Upper lobe of right lung (tissue), 1 donor: ENCODE measurements at places on chromosomes 13 and 19.

- DNase-seq: no peak
- H3K27ac ChIP-seq: peak overlapping the region; percentile 25
- peaks cover 91% of the 10 kb centered on the region for H3K4me1 ChIP-seq
- H3K4me3 ChIP-seq: no peak overlapping the region
These were observed 47.1 kb downstream of the CAPN12 start for GRCh38 chr19:38697197-38697596.

DNA sequence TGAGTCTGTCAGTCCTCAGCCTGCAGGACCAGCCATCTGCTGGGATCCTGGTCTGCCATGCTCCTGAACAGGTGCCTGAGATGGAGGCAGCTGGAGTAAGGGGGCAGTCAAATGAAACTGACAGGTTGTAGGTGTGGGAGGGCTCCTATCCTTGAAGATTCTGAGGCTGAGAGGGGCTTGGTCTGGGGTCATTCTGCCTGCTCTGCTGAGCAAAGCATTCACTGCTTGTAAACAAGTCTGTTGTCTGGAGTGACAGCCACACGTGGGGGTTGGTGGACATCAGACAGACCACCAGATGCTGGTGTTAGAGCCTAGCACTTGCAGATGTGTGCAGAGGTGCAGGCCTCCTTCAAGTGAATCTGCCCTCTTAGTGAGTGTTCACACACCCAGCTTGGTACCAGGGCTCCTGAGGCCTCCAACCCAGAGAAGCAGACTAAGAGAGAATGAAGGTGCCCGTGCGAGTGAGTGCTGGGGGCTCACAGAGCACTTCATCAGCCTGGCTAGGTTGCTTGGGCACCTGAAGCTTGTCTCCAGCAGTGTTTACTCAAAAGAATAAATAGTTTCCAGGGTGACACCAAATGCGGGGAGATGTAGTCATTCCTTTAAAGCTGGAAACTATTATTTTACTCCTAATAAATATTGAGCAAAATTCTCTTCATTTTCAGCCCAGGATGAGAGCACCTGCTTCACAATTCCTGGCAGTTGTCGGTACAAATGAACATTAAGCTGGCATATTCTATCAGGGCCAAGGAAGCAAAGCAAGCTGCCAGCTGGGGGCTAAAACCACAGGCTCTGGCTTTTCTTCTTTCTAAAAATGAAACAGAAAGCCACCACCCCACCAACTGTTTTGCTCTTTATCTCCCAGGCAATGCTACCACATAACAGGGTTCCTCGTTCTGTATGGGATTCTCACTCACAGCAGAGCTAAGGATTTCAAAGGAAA lies 82.3 kb downstream of the RNASEH2B start:
- H3K36me3 ChIP-seq: no peaks in the 10 kb centered on the region
- no peak overlapping the region for H3K4me3 ChIP-seq
- H3K4me1 ChIP-seq: peaks cover 12% of the 10 kb centered on the region
- H3K27me3 ChIP-seq: no peaks in the 10 kb centered on the region
- no peak for DNase-seq
- H3K27ac ChIP-seq: peak overlapping the region; percentile 47

GRCh38 chr19:46466536-46467196 lies 4.7 kb downstream of the PNMA8A start:
- H3K36me3 ChIP-seq: no peaks in the 10 kb centered on the region
- no peaks in the 10 kb centered on the region for H3K27me3 ChIP-seq
- H3K4me3 ChIP-seq: no peak overlapping the region
- H3K27ac ChIP-seq: no peak overlapping the region
- peak; percentile 26 for DNase-seq

DNA sequence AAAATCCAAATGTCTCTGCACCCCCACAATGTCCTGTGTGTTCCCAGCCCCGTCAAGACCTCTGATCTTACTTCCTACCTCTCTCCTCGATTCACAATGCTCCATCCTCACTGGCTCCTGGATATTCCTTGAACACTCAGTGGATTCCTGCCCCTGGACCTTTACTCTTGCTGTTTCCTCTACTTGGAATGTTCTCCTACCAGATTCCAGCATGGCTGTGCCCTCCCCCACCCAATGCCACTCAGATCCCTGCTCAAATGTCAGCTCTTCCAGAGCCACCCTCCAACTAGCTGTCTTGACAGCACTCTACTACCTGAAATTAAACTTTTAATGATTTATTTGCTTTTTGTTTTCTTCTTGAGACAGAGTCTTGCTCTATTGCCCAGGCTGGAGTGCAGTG lies 107.4 kb downstream of the KLF5 start:
- H3K27ac ChIP-seq: no peak overlapping the region
- H3K36me3 ChIP-seq: no peaks in the 10 kb centered on the region
- no peaks in the 10 kb centered on the region for H3K27me3 ChIP-seq
- no peaks in the 10 kb centered on the region for H3K4me1 ChIP-seq
- H3K4me3 ChIP-seq: no peak overlapping the region

DNA sequence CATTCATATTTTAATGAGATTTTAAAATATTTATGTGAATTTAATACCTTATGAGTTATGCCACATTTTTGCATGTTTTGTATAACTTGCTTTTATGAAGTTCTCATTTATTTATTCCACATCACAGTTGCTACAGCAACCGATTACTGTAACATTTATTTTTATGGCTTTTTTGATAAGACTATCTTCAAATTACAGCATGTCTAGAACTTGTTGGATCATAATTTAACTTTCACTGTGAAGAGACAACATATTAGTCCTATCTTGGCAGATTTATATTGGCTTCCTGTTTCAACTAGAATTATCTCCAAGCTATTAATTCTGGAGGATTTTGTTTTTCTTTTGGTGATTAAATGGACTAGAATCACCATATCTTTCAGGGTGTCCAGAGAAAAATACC lies 793.7 kb upstream of the SLITRK5 start:
- H3K4me1 ChIP-seq: no peaks in the 10 kb centered on the region
- no peaks in the 10 kb centered on the region for H3K36me3 ChIP-seq
- H3K27me3 ChIP-seq: no peaks in the 10 kb centered on the region
- no peak overlapping the region for H3K4me3 ChIP-seq
- no peak overlapping the region for H3K27ac ChIP-seq
- no peak for DNase-seq

DNA sequence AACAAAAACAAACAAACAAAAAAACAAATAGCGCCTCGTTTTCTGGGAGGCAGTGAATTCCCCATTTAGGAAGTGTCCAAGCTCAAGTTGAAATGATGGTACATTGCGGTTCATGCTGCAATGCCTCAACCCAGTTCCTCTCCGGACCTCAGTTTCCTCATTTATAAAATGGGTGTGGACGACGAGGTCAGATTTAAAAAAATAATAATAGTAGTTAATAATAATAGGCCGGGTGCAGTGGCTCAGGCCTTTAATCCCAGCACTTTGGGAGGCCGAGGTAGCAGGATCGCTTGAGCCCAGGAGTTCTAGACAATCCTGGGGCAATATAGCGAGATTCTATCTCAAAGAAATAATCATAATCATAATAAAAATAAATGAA lies 15.5 kb upstream of the ERCC1 start:
- peak overlapping the region; percentile 72 for H3K4me3 ChIP-seq
- peaks cover 9% of the 10 kb centered on the region for H3K4me1 ChIP-seq
- H3K36me3 ChIP-seq: no peaks in the 10 kb centered on the region
- peak overlapping the region; percentile 87 for H3K27ac ChIP-seq

GRCh38 chr19:12868540-12869112 lies 12.6 kb downstream of the DNASE2 start:
- H3K36me3 ChIP-seq: no peaks in the 10 kb centered on the region
- DNase-seq: no peak
- peaks cover 5% of the 10 kb centered on the region for H3K4me1 ChIP-seq
- no peaks in the 10 kb centered on the region for H3K27me3 ChIP-seq
- H3K27ac ChIP-seq: no peak overlapping the region

DNA sequence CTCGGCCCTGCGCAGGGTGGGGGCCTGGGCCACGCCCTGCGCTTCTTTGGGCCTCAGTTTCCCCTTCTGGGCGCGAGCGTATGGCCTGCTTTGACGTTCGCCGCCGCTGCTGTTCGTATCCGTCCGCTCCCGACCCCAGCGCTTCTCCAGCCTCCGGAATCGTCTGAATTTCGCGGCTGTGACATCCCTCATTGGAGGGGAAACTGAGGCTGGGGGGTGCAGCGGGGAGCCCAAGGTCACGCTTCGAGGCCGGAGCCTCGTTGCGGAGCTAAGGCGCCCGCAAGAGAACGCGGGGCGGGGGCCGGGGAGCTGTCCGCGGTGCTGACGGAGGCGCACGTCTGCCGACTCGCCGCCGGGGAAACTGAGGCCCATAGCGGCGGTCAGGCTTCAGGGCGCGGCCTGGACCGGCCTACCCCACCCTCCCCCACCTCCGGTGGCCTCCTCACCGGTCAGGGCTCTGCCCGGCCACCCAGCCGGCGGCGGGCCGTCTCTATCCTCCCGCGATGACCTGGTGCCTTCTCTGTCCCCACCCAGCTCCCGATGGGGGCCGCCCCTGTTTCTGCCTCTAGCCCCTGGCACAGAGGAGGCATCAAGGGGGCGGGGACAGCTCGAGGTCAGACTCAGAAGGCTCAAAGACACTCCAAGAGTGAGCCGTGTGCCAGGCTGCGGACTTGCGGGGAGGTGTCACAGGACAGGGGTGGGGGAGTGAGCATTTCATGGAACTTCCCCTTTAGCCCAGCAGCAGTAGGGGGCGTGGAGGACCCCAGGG lies 3.0 kb upstream of the APC2 start:
- DNase-seq: no peak
- peaks cover 17% of the 10 kb centered on the region for H3K4me1 ChIP-seq
- H3K36me3 ChIP-seq: peaks cover 11% of the 10 kb centered on the region
- H3K27ac ChIP-seq: no peak overlapping the region

- H3K4me3 ChIP-seq: peak within 1 kb of the TSS; percentile 56
- no peaks in the 10 kb centered on the region for H3K36me3 ChIP-seq
- H3K27ac ChIP-seq: peak within 1 kb of the TSS; percentile 68
- H3K27me3 ChIP-seq: peaks cover 64% of the 10 kb centered on the region
- peak; percentile 88 for DNase-seq
These were observed at the start of gene CCDC8 for GRCh38 chr19:46413262-46414031. TSS of gene CCDC8 (minus strand) at chr19:46413564. CDS start at chr19:46412810, 754 bp downstream.

DNA sequence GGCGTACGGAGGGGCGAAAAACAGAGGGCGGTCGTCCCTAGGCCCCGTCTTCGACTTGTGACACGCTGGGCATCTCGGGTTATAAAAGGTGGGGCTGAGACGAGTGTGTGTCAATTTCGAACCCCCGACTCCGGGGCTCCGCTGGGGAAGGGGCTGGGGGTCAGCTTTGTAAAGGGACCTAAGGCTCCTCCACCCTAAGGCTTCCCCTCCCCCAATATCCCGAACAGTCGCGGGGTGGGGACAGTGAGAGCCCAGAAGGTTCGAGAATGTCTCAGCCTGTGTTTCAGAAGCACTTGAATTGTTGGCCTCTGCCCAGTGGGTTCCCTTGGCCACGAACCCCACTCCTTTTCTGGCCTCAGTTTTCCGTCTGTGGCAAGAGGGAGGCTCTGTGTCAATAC lies 450 bp downstream of the SELENOW start:
- peaks cover 20% of the 10 kb centered on the region for H3K36me3 ChIP-seq
- H3K4me3 ChIP-seq: peak overlapping the region; percentile 87
- H3K27ac ChIP-seq: peak overlapping the region; percentile 100

GRCh38 chr19:30407068-30407709 lies 35.0 kb downstream of the ZNF536 start:
- no peaks in the 10 kb centered on the region for H3K36me3 ChIP-seq
- H3K27me3 ChIP-seq: no peaks in the 10 kb centered on the region
- no peak overlapping the region for H3K4me3 ChIP-seq
